Epithelial cell of alveolus of lung (primary cell): ENCODE measurements at places on chromosomes 6 and 20. TPM values are rescaled to one million over a fixed set of nuclear protein-coding genes. Genes with fewer than 3 reads are reported as not detected.

SLC35F1 gene
- under 0.01 TPM in 1 of 2 replicates, not detected in the other for total RNA-seq

NKX2-2 gene
- not detected in 2 replicates for total RNA-seq

SLC16A10 gene
- total RNA-seq = 0.08 TPM in 1 of 2 replicates, not detected in the other

CST3 gene
- total RNA-seq = 801 and 827 TPM in 2 replicates

CRYBG1 gene
- 0.80 and 2.2 TPM in 2 replicates for total RNA-seq

MEP1A gene
- total RNA-seq = not detected in 2 replicates

BLCAP gene
- total RNA-seq = 20.4 and 23.1 TPM in 2 replicates

LY6G6D gene
- total RNA-seq = not detected in 2 replicates

RBPJL gene
- not detected in 2 replicates for total RNA-seq

SYNDIG1 gene
- total RNA-seq = 0.78 and 1.8 TPM in 2 replicates

DUSP22 gene
- total RNA-seq = 11.5 and 13.7 TPM in 2 replicates

LY6G6C gene
- not detected in 2 replicates for total RNA-seq

PACRG gene
- not detected in 2 replicates for total RNA-seq

PROCR gene
- total RNA-seq = 80.6 and 95.7 TPM in 2 replicates

MCCD1 gene
- not detected in 2 replicates for total RNA-seq

IRF4 gene
- not detected in 2 replicates for total RNA-seq

CRISP2 gene
- total RNA-seq = not detected in 2 replicates

VSTM2L gene
- total RNA-seq = 1.8 and 6.1 TPM in 2 replicates

DSE gene
- total RNA-seq = 43.0 and 64.6 TPM in 2 replicates

PPP1R14C gene
- 1.8 TPM in 1 of 2 replicates, not detected in the other for total RNA-seq

POPDC3 gene
- 12.4 and 39.7 TPM in 2 replicates for total RNA-seq

NOX3 gene
- total RNA-seq = not detected in 2 replicates

OPRM1 gene
- not detected in 2 replicates for total RNA-seq

SNPH gene
- total RNA-seq = 8.1 and 9.2 TPM in 2 replicates

TFAP2B gene
- not detected in 2 replicates for total RNA-seq

TEAD3 gene
- total RNA-seq = 29.6 and 33.4 TPM in 2 replicates

GMPR gene
- 3.4 and 8.2 TPM in 2 replicates for total RNA-seq

NELFE gene
- total RNA-seq = 80.6 and 127 TPM in 2 replicates

SIRPB2 gene
- not detected in 2 replicates for total RNA-seq

CCN6 gene
- total RNA-seq = not detected in 2 replicates

C6orf58 gene
- total RNA-seq = not detected in 2 replicates

SNRNP48 gene
- total RNA-seq = 6.3 and 10.9 TPM in 2 replicates

C6orf62 gene
- total RNA-seq = 63.1 and 80.7 TPM in 2 replicates

PSMA7 gene
- total RNA-seq = 315 and 482 TPM in 2 replicates

XRN2 gene
- 60.0 and 68.7 TPM in 2 replicates for total RNA-seq

KCNG1 gene
- total RNA-seq = 12.5 and 208 TPM in 2 replicates

ADTRP gene
- total RNA-seq = 0.26 TPM in 1 of 2 replicates, not detected in the other

CGAS gene
- total RNA-seq = 7.1 and 8.7 TPM in 2 replicates

HSP90AB1 gene
- total RNA-seq = 797 and 817 TPM in 2 replicates

GPLD1 gene
- total RNA-seq = 0.26 TPM in 1 of 2 replicates, not detected in the other

TBX18 gene
- total RNA-seq = 2.7 and 7.0 TPM in 2 replicates

EFCAB8 gene
- under 0.01 TPM in 1 of 2 replicates, not detected in the other for total RNA-seq

RIPOR3 gene
- 2.3 and 13.7 TPM in 2 replicates for total RNA-seq

HSPA1L gene
- 0.48 and 0.78 TPM in 2 replicates for total RNA-seq

BCAS1 gene
- not detected in 2 replicates for total RNA-seq

PXT1 gene
- total RNA-seq = under 0.01 TPM in 1 of 2 replicates, not detected in the other

PKIB gene
- total RNA-seq = 1.9 and 2.6 TPM in 2 replicates

SLC12A5 gene
- 0.08 TPM in 1 of 2 replicates, not detected in the other for total RNA-seq

VSX1 gene
- total RNA-seq = not detected in 2 replicates

TNXB gene
- total RNA-seq = 0.52 and 34.1 TPM in 2 replicates

PAX1 gene
- not detected in 2 replicates for total RNA-seq

DLK2 gene
- total RNA-seq = 1.0 and 1.8 TPM in 2 replicates

SAPCD1 gene
- not detected in 2 replicates for total RNA-seq

KCNQ2 gene
- total RNA-seq = not detected in 2 replicates

SLC17A2 gene
- not detected in 2 replicates for total RNA-seq

EDN1 gene
- 0.24 and 3.4 TPM in 2 replicates for total RNA-seq
